ENCODE measurements at places on chromosomes 3 and 15.
A peak's percentile ranks its signal among the peaks of the same experiment; 100 is the strongest.

DNA sequence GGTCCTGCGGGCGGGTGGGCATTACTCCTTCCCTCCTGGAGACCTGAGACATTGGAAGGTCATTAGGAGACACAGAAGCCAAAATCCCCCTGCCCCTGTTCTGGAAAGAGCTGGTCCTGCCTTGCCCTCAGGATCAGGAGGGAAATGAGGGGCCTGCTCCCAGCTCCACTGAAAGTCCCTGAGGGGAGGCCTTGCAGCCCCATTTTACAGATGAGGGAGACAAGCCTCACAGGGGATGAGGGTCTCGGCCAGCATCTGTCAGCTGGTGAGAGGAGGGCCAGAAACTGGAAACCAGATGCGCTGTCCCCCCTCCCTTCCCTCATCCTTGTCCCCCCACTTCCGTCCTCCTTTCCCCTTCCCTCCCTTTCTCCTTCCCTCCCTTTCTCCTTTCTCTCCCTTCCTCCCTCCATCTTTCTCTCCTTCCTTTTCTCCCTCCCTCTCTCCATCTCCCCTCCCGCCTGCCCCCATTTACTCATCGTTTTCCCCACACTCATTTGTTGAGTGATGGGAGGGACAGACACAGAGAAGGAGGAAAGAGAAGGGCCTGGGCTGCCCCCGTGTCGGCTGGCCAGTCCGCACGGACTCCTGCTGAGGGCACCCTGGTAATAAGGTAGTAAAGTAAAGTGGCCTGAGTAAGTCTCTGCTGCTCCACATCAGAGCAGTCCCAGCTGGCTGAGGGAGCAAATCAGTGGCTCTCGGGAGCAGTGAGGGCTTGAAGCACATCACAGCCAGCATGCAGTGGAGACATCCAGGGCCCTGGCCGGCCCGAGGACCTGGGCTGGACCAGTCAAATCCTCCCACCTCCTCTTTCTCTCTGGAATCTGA is 112.4 kb upstream of the ALDH1A3 start:
- DNase-seq, result peak; percentile 43

- no peak for DNase-seq
Measured at GRCh38 chr3:58722561-58722960, 56.0 kb upstream of the FAM3D start.

DNA sequence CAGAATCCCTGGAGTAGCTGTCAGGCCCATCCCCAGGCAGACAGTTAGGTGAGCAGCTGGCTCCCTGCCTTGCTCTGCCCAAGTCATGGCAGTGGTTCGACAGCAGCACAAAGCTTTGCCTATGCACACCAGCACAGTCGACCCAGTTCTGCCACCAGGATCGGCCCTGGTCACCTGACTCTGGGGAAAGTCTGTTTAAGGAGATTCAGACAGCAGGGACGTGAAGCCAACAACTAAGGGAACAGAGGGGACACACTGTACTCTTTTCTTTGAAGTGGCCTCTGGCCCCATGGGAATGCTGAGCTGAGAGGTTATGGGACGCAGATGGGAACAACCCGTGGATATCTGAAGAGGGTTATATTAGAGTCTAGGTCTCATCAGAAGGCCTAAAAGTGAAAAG is 134.8 kb downstream of the CHDH start:
- no peak for DNase-seq

- DNase-seq, result no peak
Measured at GRCh38 chr3:46335541-46335940, 18.4 kb upstream of the CCR2 start.

- DNase-seq, result no peak
Measured at GRCh38 chr3:172376402-172376801, 71.9 kb downstream of the GHSR start.

- DNase-seq, result no peak
Measured at GRCh38 chr3:8524656-8525399, 23.2 kb downstream of the LMCD1 start.

DNA sequence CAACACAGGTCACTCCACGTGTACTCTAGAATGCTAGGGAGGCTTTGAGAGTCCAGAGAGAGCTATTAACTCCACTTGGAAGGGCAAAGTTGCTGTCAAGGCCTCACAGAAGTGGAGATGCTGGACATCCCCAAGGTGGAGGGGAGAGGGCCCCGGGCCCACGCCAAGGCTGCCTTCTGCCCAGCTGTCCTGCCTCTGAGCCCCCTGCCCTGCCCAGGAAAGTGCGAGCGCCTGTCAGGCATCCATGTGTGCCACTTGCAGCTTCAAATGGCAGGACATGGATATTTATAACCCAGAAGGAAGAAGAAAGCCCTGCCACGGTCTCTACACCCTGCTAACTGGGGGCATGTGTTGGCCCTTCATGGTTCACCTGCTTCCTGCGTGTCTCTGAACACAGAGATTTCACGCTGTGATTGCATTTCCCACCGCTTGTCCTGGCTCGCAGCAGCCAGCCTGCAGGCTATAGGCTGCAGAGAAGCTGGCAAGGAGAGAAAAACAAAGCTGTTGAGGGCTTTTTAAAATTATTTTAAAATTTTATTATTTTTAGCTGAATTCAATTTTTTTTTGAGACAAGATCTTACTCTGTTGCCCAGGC is 17.0 kb downstream of the ANKDD1A start:
- no peak for DNase-seq

DNA sequence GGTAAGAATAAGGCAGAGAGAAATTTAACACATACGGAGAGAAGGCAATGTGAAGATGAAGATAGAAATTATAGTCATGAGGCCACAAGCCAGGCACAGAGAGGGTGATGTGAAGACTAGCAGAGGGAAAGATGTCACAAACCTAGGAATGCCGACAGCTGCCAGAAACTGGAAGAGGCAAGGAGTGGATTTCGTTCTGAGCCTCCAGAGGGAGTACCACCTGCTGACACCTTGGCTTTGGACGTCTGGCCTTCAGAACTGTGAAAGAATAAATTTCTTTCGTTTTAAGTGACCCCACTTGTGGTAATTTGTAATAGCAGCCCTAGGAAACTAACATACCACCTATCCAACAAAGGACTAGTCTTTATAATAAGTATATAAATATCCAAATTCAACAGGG is 5.0 kb upstream of the SGO1 start:
- DNase-seq, result no peak

DNA sequence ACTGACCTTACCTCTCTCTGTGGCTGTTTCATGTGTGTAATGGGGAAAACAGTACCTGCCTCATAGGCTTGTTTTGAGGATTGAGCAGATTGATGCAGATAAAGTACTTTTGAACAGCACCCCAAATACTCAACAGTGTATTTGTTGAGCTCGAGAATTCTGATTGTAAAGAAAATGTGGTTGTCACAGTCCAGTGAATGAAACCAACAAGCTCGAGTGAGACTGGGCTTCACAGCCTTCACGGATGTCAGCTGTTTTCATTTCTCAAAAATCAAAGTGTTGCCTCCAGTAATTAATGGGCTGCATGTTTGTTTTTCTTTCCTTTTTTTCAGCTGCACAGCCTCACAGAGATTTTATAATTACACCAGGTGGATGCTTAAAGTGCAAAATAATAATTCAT is 43.7 kb downstream of the PARP15 start:
- DNase-seq, result no peak

GRCh38 chr15:93238641-93239040 is 149.6 kb upstream of the RGMA start:
- DNase-seq, result no peak

DNA sequence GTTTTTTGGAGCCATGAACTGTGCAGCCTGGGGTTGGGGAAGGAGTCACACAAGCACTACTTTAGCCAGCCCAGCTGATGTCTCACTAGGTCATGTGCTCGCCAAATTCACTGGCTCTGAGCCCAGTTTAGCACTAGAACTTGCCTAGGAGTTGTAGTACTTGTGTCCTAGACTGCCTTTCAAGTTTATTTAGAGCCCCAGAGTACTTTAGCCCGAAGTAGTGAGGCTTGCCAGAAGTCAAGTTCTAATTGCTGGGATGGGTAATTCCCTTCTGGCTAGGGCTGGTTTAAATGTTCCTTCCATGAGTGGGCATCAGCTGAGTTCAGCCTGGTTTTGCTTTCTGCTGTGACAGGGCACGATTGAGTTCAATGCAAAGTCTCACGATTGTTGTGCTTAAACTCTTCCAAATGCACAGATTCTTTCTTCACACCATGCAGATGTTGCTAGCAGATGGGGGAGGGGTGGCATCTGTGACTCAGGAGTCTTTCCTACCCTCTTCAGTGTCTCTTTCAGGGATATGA is 228.2 kb upstream of the ZPLD1 start:
- no peak for DNase-seq

GRCh38 chr3:164903820-164904451 is 174.4 kb downstream of the SI start:
- DNase-seq, result no peak

GRCh38 chr15:79004336-79004735 is 59.5 kb upstream of the CTSH start:
- peak; percentile 93 for DNase-seq

DNA sequence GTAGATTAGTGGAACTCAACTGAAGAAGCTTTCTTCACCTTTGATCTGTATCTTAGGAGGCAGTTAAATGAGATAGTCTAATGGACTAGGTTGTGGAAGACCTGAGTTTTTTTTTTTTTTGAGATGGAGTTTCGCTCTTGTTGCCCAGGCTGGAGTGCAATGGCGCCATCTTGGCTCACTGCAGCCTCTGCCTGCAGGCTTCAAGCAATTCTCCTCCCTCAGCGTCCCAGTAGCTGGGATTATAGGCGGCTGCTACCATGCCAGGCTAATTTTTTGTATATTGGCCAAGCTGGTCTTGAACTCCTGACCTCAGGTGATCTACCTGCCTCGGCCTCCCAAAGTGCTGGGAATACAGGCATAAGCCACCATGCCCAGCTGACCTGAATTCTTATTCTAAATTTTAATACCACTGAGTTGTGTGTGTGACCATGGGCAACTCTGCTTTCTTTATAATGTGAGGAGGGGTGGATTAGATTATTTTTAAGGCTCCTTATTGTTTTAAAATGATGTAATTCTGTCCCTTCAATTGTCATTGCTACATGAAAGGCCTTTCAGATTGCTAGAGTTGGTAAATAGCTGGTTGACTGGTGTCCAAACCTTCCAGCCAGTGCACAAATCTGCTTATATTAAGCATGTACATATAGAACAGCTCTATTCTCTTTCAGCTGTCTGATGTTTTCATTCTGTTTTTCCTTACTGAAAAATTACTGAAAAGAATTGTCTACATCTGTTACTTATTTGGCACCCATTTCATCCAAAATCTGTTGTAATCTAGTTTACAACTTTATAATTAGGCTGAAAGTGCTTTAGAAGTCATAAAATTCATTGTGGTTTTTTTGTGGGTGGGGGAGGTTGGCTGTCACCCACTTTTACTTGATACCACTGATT is 2.3 kb downstream of the LNP1 start:
- no peak for DNase-seq

GRCh38 chr15:83422541-83422940 is 24.6 kb upstream of the SH3GL3 start:
- DNase-seq, result no peak

DNA sequence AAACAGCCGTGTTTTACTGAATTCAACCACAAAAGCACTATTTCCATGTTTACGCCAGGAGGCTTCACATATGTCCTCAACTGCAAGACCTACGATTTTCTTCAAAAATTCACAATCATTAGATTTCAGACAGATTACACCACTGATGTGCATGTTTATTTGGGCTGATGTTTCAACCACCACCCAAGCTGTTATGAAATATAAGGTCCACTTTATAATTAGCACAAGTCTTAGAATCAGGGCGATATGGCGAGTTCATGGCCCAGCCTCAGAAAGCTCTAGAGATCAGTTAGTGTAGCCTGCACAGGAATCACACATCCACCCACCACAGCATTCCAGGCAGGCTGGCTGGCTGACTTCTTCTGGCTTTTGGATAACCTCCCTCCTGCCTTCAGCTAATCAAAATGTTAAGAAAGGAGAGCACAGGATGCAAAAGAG is 15.4 kb downstream of the SH3BP5 start:
- peak; percentile 68 for DNase-seq

DNA sequence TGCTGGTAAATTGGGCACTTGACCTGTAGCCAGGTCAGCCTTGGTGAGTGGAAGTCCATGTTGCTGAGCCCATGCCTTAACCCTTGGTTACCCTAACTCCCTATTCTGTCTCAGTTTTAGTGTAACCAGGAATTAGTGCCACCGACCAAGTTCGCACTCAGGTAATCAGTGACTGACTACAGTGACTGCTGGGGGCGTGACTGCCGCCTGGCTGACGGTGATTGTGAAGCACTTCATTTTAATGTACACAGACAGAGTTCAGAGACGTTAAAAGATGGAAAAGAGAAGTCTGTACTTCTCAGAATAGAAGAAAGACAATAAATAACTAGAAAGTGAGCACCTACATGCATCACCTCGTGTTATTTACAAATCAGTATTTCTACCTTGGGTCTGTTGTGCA is 17.3 kb downstream of the CFAP161 start:
- no peak for DNase-seq

- peak; percentile 59 for DNase-seq
Measured at GRCh38 chr3:121747976-121748375, 1.6 kb downstream of the GOLGB1 start.

- DNase-seq, result no peak
Measured at GRCh38 chr15:29680465-29681165, 141.7 kb downstream of the TJP1 start.

DNA sequence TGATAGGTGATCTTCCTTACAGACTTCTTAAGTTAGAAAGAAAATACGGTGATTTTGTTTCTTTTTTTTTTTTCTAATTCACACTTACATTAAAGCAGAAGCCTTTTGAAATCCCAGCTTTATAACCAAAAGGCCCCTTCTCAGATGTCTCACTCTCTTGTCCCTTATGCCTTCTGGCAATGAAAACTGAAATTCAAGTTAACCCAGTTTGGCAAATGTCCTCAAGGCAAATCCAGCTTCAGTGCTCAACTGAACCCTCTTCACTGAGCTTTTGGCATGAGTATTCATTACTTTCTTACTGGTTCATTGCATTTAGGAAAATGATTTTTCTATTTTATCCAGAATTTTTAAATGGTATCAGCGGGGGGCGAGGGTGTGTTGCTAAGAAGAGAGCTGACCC is 17.0 kb downstream of the PLCH1 start:
- no peak for DNase-seq

DNA sequence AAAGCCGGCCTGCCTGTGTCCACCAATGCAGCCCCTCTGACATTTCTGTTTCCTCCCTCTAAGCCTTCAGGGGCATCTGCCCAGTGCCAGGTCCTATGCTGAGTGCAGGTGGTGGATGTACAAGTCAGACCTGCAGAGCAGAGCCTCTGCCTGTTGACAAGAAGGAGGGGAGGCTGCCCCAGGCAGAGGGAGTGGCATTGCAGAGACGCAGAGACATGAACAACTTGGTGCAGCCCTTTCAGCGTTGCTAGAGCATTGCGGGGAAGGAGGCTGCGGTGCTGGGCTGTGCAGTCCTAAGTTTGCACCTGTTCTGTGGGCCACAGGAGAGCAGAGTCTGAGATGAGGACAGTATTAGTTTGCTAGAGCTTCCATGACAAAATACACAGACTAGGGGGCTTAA is 65.2 kb downstream of the LSM3 start:
- DNase-seq, result no peak
